ENCODE measurements at places on chromosomes 1 and 21.
A peak's percentile ranks its signal among the peaks of the same experiment; 100 is the strongest.

GRCh38 chr1:248852481-248853405, 6.1 kb downstream of the ZNF692 start:
- no peak for DNase-seq

DNA sequence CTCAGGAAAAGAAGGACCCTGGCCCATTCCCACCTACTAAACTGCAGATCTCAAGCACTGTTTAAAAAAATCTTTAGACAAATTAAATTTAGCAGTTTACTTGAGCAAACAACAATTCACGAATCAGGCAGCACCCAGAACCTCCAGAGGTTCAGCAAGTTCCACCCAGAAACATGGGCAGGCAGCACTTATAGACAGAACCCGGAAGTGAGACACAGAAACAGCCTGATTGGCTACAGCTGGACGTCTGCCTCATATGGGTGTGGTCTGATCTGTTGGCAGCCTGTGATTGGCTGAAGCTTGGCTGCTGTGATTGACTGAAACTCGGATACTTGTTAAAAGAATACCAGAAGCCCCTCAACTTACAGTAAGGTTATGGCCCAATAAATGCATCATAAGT, 34.7 kb upstream of the COL6A2 start:
- no peak for DNase-seq

- DNase-seq, result no peak
These were observed 30.2 kb downstream of the OPTC start for GRCh38 chr1:203524152-203524551.

DNA sequence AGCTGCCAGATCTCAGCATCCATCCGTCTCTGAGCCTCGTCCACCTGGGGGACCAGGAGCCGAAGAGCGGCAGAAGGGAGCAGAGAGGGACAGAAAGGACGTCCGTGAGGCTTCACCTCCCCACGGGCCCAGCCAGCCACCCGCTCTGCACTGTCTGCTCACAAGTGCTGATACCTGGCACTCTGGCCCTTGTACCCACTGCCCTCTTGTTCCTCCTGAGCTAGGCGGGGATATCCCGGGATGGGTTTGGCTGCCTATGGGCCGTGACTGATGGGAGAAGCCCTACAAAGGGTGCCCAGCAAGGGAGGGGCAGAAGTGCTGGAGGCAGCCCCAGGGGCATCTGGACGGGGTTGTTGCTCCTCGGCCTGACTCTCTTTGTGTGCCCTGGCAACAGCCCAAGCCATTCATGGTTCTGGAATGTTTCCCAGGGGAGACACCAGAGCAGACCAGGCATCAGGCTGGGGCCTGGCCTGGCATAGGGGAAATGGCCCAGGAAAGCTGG, 57.6 kb downstream of the LDLRAD2 start:
- peak; percentile 9 for DNase-seq

GRCh38 chr1:197139169-197139568, 7.3 kb downstream of the ASPM start:
- DNase-seq, result no peak

- peak; percentile 3 for DNase-seq
These were observed 27.5 kb upstream of the TCEA3 start for GRCh38 chr1:23452011-23452411.

GRCh38 chr1:20308569-20308968, 17.9 kb downstream of the VWA5B1 start:
- no peak for DNase-seq

- DNase-seq, result no peak
These were observed 27.9 kb downstream of the PGM1 start for GRCh38 chr1:63621075-63621474.

DNA sequence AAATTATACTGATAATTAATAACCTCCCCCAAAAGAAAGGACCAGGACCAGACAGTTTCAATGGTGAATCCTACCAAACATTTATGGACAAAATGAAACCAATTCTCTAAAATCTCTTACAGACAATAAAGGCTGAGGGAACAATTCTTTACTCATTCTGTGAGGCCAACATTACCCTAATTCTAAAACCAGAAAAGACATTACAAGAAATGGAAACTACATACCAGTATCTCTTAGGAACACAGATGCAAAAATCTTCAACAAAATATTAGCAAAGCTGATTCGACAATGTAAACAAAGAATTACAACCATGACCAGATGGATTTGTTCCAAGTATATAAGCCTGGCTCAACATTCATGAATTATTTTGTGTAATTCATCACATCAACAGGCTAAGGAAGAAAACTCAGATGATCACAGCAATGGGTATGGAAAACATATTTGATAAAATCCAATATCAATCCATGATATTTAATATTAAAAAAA, 8.6 kb downstream of the TMED5 start:
- no peak for DNase-seq

GRCh38 chr1:63326473-63327380, 4.4 kb downstream of the FOXD3 start:
- DNase-seq, result no peak

DNA sequence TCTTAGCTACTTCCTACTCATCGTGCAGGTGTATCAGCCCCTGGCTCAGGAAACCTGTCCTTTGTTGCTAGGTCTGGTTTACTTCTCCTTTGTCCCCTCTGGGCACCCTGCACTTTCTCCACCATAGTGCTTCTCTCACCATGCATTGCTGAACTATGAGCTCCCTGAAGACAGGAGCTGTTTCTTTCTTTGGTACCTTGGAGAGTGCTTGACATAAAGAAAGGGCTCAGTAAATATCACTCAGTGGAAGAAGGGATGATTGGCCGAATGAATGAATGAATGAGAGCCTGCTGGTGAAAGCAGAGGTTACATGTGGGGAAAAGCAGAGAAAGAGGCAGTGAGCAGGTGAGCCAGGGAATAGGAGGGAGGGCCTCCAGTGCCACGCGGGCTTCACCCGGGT, 9.8 kb upstream of the HMGB4 start:
- DNase-seq, result no peak

DNA sequence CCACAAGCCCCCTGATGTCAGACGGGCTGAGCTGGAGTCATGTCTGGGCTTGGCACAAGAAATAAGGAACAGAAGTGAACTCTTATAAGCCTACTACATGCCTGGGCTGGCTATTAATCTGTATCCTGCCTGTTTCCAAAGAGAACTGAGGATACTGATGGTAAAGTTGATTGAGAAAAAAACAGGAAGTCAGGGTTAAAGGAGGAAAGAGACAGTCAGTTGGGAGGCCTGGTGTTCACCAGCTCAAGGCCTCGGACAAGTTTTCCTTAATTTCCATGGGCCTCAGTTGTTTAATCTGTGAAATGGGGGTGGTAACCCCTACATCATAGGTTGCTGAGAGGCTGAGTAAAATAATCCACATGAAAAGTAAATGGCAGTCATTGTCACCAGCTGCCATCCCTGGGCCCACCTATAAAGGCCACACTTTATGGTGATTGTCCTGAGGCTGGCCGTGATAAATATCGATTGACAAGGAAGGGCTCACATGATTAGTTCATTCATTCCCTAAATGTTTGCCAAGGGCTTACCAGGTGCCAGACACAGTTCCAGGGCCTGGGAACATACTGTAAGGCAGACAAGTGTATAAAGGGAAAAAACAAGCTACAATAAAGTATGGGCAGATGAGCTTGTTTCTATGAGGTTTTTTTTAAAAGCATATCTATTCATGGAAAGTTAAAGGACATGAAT, 2.8 kb downstream of the ALDH4A1 start:
- DNase-seq, result no peak

- DNase-seq, result no peak
These were observed 12.7 kb downstream of the TPM3 start for GRCh38 chr1:154178911-154179811.

DNA sequence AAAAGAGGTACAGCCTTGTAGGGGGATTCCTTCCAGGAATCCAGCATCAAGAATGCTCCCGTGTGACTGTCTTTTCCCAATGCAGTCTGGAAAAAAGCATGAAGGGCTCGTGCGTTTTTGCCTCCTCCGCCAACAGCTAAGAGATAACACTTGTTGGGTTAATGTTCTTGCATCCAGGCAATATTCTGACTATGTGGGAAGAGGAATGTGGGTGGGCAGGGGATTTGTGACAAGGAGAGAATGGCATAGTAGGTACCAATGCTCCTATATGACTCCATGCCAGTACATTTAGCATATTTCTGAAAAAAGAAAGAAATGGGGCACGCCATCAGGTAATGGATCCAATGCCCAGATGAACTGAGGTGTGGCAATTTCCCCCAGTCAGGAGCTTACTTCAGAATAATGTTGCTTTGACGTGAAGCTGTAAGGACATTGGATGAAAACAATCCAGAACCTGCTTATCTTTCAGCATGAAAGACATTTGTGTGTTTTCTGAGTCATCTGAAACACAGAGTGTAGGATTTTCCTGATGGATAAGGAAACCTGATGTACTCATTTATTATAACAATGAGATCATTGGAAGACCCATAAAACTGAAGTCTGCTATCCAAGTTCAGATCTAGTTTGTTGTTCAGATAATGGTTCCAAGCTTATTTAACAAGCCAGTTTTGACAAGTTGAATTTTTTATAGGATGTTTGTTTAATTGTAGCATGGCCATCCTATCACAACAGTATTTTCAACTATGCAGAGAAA, 105.5 kb downstream of the LYPLAL1 start:
- DNase-seq, result no peak

- no peak for DNase-seq
These were observed 40.6 kb upstream of the CYP2J2 start for GRCh38 chr1:59967141-59967697.

DNA sequence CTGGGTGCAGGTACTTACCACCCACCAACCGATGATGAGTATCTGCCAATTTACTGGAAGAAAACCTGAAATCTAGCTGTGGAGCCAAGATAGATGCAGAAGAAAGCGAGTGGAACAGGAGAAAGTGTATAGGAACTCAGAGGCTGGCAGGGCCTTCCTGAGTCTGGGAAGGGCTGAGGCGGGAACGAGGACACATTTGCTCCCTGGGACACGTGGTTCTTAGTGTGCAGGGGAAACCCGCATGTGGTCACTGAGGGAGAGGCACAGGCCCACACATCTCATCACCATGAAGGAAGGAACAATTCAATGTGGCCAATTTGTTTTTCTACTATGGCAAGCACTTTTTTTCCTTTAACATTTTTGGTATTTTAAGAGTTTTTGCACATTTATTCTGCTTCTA, 8.2 kb downstream of the RYR2 start:
- DNase-seq, result no peak

DNA sequence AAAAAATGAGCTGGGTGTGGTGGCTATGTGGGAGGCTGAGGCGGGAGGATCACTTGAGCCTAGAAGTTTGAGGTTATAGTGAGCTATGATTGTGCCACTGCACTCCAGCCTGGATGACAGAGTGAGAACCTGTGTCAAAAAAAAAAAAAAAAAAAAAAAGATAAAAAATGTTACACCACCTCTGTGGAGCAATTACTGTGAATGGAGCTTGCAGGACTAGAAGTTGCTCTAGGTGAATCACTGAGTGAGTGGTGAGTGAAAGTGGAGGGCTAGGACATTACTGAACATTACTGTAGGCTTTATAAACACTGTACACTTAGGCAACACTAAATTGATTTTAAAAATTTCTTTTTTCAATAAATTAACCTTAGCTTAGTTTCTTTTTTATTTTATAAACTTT, 21.9 kb downstream of the TLCD4 start:
- no peak for DNase-seq

GRCh38 chr21:34936883-34937563, 112.1 kb downstream of the RUNX1 start:
- no peak for DNase-seq

GRCh38 chr21:26933448-26933847, 33.4 kb downstream of the ADAMTS5 start:
- no peak for DNase-seq

DNA sequence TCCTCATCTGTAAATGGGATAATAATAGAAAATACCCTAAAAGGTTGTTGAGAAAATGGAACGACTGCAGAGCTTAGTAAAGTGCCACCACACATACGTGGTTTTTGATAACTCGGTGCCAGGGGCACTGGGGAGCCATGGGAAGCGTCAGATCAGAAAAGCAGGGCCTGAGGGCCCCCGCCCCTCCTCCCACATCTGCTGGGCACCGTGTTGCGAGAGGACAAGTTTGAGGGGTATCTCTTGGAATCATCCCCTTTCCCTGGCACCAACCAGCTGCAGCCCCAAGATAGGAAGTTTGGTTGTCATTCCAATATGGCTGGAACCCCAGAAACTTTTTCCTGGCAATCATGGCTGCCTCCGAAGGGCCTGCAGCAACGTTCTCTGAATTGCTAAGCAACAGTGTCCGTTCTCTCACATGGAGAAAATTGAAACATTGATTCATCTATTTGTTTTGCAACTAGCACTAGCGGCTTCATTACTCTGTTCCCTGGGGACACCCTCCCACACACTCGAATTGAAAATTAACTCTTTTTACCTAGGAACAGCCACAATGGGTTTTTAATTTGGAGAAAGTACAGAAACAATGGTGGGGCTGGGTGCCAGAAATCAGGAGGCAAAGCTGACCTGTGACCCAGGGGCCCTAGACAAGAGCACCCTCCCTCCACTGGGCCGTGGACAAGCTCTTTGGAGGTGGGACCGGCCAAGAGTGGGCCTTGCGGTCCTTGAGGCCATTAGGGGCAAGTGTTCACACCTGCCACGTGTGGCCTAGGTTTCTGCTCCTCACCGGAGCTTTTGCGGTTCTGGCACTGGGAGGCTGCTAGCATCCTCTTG, 190.0 kb upstream of the VAMP3 start:
- DNase-seq, result no peak

DNA sequence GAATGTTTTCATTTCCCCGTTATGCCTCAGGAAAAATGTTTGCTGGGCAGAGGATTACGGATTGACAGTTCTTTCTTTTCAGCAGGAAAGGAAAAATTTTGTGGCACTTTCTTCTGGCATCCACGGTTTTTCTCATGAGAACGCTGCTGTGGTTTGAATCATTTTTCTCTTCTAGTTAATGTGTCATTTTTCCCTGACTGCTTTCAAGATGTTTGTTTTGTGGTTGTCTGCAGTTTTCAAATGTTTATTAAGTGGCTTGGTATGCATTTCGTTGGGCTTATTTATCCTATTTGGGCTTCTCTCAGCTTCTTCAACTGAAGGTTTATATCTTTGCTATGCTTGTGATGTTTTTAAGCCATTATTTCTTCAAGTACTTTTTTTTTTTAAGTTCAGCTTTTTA, 359.0 kb downstream of the RGS7 start:
- no peak for DNase-seq

GRCh38 chr1:59443310-59443709, 146.4 kb downstream of the FGGY start:
- DNase-seq, result no peak

DNA sequence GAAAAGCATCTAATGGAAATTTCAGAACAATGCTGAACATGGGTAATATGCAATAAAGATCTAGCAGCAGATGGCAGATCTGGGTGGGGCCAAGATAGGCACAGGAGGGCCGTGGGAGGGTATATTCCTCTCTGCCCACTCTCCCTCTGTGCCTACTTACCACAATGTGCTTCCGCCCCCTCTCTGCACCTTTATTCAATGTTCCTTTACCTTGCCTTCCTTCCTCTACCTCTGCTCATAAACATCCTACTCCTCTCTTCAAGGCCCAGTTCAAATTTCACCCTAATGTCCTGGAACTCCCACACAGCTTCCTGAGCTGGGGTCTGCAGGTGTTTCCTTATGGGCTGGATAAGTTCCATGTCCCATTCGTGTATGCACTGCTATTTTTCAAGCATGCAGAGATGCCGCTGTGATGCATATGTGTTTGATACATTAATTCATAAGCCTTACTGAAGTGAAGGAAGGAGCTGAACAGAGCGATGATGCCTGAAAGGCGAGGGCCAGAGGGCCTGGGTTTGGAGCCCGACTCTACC, 65.6 kb upstream of the EDEM3 start:
- DNase-seq, result no peak

GRCh38 chr21:25094695-25095094, 512.6 kb downstream of the MRPL39 start:
- DNase-seq, result no peak

- no peak for DNase-seq
These were observed 30.6 kb downstream of the MPZL1 start for GRCh38 chr1:167752219-167752985.

- DNase-seq, result no peak
These were observed 52.2 kb downstream of the SMYD2 start for GRCh38 chr1:214332946-214333798.
